Activated naive CD8-positive, alpha-beta T cell treated with anti-CD3 and anti-CD28 coated beads, Interleukin-2, amount 50 U/mL, for 16 hours (primary cell): ENCODE measurements at places on chromosomes 16 and 17.
A peak's percentile ranks its signal among the peaks of the same experiment; 100 is the strongest.

GRCh38 chr17:82445542-82445941 is 5.0 kb downstream of the CYBC1 start:
- no peak for DNase-seq

DNA sequence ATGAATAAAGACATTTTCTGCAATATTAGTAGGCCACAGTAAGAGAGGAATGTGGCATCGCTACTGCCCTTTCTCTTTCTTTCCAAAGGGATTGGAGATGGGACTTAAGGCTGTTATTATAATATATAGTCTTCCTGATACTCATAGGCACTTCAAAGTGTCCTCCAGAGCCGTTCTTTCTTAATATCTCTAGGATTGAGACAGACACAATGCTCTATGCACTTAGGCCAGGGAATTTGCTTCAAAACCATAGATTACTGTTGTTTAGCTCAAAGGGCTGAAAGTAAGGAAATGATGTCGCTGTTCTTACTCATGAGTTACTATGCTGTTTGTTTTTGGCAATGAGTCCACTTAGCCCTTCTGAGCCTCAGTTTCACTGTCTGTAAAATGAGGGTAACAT is 590.5 kb downstream of the CDH11 start:
- no peak for DNase-seq

DNA sequence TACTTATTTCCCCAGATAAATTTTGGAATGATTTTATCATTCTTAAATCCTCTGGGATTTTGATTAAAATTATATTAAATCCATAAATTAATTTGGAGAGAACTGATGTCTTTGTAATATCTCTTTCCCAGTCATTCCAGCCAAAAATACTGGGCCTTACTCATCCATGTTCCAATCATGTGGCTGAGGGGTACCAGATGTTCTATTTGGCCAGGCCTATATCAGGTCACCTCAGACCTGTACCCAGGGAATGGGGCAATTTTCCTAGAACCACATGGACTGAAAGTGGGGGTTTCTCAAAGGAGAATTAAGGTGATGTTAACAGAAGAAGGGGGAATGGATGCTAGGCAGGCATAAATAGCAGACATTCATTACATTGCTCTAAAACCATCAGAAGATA is 7.5 kb downstream of the SNTB2 start:
- no peak for DNase-seq

GRCh38 chr16:23900480-23901177 is 64.8 kb downstream of the PRKCB start:
- DNase-seq, result no peak

DNA sequence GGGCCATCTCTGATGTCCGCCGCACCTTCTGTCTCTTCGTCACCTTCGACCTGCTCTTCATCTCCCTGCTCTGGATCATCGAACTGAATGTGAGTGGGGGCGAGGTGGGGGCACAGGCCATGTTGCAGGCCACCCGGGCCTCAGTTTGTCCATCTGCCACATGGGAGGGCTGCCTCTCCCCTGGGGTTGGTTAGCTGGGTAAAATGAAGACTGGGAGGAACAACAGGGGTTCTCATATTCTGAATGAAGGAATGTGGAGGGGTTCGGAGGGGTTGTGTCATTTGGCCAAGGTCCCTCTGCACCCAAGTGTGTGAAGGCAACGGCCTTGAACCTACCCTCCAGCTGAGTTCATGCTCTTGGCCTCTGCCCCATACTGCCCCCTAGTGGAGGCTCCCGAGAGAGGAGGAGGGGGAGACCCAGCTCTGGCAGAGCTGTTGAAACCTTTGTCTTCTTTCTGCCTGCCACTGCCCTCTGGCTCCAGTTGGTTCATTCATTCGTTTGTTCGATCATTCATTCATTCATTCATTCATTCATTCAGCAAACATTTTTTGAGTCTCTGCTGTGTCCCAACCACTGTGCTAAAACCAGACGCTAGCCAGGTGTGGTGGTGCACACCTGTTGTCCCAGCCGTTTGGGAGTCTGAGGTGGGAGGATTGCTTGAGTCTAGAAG is 11.4 kb upstream of the TCAP start:
- DNase-seq, result peak; percentile 48

DNA sequence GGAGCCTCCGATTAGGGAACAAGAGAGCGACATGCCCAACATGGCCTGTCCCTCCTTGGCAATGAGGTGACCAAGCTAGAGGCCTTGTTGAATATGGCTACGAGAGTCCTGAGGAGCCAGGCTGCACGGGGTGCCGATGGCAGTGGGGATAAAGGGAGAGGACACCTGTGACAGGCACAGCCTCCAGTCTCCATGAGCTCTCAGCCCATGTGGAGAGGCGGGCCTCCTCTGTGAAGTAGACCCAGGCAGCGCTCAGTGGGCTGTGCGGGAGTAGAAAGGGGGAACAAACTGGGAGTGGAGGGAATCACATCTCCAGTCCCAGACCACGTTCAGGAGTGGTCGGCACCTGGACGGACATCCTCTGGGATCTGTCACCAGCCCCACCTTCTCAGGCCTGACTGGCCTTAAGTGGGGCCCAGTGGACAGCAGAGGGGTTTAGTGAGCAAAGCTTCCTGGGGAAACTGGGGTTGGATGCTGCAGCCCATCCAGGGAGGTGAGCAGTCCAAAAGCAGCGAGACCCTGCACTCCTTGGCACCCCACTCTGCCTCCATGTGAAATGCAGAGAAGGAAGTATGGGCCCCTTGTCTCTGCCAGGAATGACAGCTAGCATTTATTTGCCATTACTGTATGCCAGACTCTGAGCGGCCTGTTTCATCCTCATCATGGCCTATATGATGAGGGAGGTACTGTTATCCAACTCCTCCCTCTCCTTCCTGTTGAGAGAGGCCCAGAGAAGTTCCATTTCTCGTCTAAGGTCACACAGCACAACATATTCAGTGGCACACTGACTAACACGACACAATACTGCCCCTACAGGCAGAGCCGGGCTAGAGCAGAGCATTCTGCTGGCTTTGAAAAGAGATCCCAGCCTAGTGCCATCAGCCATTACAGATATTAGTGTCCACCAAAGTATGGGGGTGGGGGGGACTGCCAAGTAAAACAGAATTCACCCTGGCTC is 4.5 kb upstream of the TMEM92 start:
- DNase-seq, result peak; percentile 27

DNA sequence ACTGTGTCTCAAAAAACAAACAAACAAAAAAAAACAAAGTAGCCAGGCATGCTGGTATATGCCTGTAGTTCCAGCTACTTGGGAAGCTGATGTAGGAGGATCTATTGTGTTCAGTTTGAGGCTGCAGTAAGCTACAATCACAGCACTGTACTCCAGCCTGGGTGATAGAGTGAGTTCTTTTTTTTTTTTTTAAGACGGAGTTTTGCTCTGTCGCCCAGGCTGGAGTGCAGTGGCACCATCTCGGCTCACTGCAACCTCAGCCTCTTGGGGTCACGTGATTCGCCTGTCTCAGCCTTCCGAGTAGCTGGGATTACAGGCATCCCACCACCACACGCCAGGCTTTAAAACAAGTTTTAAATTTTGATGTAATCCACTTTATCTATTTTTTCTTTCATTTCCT is 80.2 kb upstream of the STAC2 start:
- no peak for DNase-seq

GRCh38 chr16:83068686-83069085 is 441.9 kb downstream of the CDH13 start:
- DNase-seq, result no peak

DNA sequence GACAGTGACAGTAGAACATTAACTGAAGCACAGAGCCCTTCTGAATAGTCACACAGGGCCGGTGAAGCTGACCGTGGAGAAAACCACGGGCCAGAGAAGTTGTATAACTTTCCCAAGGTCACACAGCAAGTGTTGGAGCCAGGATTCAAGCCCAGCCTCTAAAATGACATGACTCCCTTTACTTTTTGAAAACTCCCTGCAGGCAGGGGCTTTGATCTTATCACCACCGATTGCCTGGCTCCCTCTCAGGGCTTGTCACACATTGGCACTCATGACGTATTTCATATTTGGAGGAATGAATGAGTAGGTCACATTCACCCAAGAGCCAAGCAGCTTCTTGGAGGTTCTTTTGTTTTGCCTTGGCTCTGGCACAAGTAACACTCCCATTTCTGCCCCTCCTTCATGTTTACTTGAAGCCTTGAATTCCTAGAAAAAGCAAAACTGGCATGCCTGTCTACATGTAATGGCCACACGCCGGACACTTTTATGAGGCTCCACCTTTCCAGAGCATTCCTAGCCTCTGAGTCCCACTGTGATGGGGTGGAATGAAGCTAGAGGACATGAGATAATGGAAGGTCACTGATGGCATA is 13.3 kb upstream of the RBBP6 start:
- DNase-seq, result no peak

DNA sequence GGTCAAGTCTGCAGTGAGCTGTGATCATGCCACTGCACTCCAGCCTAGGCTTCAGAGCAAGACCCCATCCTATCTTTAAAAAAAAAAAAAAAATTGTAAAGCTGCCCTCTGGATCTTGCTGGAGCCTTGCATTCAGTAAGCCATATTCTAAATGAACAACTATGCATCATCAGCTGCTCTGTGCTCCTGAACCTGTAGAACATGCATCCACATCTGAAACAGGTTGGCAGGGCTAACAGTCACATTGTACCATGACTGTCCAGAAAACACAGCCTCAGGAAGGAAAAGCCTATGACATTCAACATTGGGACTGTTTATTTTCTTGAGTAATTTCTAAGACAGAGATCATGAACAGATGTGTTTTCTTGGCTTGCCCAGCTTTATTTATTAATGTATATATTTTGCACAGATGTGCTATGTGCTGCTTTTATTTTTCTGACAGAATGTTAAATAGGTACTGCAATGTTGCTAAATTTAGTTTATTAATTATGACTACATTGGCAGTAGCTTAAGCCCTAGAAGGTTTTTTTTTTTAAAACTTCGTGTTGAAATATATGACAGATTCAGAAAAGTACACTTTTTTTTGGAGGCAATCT is 19.8 kb downstream of the ACSF2 start:
- no peak for DNase-seq

- no peak for DNase-seq
Observed at GRCh38 chr16:35506018-35506897, 2046.8 kb downstream of the TP53TG3F start.
